NCI-H1417 treated with DMSO at 0.1 percent for 48 hours (cell line): ENCODE measurements at places on chromosomes 6 and 20.

- DNase-seq: no peak
Observed at GRCh38 chr20:45320948-45321595, 13.0 kb upstream of the MATN4 start.

DNA sequence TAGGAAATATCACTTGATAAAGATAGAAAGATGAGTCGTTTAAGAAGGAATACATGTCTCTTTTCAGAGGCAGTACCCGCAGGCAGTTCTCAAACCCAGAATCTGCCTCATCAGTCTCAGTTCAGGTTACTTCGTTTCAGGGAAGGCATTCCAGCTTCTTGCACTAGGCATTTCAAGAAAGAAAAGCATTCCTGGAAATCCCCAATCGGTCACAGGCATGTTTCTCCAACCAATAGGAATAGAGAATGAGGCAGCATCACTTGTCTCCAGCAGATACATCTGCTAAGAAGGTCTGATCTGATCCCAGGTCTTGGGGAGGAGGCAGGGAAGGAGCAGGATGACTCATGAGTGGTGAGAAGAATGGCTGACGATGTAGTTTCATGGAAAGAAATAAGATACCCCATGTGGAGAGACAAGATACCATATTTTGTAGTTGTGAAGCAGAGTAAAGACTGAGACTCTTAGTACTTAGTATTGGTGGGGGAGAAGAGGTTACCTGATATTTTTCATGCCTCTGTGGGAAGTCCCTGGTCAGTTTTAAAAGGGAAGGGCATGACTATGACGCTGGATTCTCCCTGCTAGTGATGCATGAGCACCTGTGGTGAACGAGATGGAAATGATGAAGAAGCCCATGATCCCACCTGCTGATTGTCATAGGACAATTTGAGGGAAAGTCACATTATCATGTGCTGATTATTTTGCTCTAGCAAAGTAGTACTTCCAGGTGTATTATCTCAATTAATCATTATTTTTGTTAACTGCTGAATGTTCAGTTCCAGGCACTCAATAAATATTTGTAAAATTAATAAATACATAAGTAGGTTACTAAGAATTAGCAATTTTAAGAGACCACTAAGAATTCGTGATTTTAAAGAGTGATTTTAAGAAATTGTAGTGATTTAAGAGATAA lies 20.3 kb upstream of the HLA-DRB1 start:
- DNase-seq: no peak

- no peak for DNase-seq
Observed at GRCh38 chr6:131173680-131174079, 38.4 kb downstream of the AKAP7 start.

GRCh38 chr6:142845143-142845571 lies 99.8 kb downstream of the HIVEP2 start:
- DNase-seq: no peak

DNA sequence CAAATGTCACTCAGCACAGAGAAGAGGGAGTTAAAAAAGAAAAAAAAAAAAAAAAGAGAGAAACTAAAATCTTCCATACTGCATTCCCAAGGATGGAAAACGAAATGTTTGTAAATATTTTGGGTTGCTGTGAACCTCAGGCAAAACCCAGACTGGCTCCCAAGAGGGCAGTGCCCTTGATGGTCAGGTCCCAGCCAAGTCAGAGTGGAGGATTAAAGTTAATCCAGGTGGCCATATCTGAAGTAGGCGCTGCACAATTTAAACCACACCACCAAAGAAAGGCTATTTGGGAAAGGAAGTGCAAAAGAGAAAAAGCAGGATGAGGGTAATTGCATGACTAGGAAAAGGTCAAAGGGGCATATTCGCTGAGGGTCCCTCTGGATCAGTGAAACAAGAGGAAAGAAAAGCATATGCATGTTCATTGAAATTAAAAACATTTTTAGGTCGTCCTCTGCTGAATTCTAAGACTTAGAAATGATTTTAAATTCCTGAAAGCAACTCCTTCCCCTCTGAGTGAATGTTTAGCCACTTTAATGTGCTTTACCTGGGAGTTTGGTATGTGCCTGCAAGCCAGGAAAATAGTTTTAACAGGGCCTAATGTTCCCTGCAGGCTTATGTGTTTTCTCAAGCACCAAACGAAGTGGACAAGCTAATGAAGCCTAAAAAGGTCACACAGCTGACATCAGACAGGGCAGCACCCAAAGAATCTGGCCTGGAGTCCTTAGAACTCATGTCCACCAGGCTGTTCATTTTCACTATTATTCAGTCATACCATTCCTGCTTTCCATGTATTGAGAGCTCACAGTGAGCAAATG lies 159.1 kb downstream of the HACE1 start:
- DNase-seq: no peak
